NCI-H1930 (cell line): ENCODE measurements at places on chromosomes 1 and 21.

DNA sequence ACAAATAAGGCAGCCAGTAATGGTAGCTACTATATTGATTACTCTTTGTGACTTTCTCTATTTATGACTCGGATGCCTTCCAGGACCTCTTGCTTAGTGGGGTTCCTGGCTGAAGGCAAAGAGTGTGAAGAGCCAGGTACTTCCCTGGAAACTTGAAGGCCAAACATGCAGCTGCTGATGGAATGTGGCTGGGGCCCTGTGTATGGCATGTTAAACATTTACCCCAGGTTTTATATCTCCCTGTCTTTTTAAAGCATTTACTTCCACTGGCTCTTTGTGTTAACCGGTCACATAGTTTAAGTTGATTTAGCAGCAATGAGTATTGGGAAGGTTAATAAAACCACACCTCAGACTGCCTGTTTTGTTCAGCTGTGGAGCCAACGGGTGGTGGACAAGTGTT, 45.7 kb upstream of the PAXBP1 start:
- DNase-seq, result no peak

DNA sequence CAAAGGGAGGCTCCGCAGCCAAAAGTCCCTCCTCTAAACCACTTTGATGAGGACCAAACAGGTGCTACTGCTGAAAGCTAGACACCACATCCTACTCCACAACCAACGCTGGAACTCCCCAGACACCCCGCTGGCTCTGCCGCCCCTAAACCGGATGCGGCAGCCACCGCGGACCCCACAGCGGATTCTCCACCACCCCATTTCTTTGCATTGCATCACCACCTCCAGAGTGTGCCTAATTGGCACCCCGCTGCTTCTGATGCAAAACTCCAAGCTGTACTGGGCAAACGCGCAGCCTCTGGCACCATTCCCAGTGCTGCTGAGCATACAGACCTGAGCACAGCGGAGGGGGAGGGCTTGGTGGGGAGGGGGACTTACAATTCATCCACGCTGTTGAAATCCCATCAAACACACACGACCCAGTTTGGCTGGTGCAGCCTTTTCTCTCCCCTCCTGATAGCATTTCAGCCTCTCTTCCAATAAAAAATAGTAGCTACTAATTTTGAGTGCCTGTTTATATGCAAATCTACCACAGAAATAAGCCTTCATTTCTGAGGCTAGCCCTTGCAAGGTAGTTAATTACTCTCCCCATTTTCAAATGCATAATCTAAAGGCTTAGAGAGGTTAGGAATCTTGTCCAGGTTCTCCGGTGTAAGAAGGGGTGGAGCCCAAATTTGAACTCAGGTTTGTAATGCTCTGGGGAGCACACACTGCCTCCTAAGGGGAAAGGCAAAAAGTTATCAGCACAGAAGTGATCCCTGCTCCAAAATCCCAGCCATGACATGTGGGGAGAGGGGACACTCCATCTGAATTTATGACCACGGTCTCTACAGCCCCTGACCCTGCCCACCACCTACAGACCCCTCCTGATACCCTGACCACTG, 12.2 kb upstream of the RGS16 start:
- peak; percentile 94 for DNase-seq

DNA sequence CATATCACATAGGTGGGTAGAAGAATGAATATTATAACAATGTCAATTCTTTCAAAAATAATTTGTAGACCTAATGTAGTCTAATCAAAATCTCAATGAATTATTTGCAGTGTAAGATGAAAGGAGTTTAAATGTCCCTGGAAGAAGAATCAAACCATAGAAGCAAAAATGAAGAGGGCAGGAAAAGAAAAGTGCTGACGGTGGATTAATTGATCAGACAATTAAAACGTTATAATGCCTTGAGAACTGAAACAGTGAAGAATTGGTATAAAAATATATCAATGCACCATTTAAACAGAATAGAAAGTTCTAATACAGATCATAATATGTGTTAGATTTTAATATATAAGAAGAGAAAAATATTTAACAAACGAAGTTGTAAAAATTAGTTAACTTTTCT, 109.8 kb downstream of the TYW3 start:
- DNase-seq, result no peak

GRCh38 chr1:12548973-12549459, 69.0 kb downstream of the DHRS3 start:
- DNase-seq, result no peak

- DNase-seq, result no peak
Measured at GRCh38 chr21:17823846-17824245, 4.7 kb upstream of the C21orf91 start.

- DNase-seq, result peak; percentile 58
Measured at GRCh38 chr1:16888860-16889816, 6.6 kb upstream of the RNU1-2 start.

DNA sequence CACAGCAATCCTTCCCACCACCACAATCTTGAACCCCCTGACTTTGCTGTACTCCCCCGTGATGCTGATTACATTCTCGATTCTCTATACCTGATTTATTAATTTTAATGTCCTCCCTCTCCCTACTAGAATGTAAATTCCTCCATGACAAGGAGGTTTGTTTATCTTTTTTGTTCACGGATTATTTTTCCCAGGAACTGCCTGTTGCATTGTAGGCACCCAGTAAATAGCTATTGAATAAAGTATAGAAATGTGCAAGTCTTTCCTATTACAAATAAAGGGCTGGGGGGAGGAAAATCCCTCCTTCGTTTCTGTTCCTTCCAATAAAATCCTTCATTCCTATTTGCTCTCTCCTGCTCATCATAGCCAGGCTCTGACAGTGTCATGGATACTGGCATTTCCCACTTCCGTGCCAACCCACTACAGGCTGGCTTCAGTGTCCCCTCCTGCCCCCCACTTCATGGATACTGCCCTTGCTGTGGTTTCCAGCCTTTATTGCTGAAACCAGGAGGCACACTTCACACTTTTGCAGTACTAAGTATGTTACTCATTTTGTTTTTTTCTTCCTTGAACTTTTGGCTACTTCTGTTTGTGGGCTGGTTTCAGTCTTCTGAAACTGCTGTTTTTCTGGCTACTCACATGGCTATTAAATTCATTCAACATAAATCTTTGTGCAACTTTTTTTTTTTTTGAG, 7.5 kb downstream of the KIF1B start:
- DNase-seq, result no peak

GRCh38 chr1:3851292-3851691, 5.7 kb downstream of the CEP104 start:
- DNase-seq, result no peak

- DNase-seq, result no peak
Measured at GRCh38 chr1:244011786-244012185, 39.3 kb upstream of the ZBTB18 start.

GRCh38 chr1:242237051-242237450, 238.2 kb upstream of the MAP1LC3C start:
- no peak for DNase-seq

DNA sequence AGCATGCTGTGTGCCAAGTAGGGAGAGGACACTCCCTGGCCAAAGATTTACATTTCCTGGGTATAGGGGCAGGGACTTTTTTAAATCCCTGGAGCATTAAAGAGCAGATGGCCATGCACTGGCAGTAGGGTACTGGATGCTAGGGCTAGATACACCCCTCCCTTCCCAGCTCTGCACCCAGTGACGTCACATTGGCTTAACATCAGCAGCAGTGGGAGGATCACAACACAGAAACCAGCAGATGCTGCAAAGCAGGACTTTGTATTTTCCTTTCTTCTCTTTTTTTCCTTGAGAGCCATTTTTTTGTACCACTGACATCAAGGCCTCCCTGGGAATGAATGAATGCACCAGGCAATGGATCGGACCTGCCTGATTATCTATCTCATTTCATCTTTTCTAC, 243.0 kb downstream of the KAZN start:
- no peak for DNase-seq

DNA sequence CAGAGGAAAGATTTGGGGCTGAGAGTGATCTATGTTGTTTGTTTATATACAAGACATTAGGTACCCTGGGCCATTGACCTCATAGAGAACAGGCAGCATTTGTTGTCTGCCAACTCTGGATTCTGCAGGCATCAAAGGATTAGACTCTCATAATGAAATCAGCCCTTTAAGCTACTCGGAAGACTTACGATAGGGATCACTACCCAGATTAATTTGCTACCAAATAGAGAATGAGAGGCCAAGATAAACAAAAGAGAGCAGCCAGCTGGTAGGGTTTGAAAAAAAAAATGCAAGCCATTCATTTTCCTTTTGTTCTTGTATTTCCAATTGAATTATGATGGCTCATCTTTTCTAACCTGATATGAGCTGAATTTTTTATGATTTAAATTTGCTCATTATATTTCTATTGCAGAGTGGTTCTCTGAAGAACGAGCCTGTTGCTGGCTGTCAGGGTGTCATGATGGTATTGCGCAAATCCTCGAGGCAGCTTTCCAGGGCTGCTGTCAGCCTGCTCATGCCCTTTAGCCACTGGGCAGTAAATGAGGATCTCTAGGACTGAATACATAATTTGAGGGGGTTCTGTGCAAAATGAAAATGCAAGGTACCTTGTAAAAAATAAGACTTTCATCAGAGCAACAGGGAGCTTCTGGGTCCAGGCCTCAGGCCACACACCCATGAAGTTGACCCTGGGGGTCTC, 116.4 kb upstream of the KCNJ15 start:
- no peak for DNase-seq

GRCh38 chr1:6584126-6585080, 4.6 kb downstream of the ZBTB48 start:
- DNase-seq, result no peak

DNA sequence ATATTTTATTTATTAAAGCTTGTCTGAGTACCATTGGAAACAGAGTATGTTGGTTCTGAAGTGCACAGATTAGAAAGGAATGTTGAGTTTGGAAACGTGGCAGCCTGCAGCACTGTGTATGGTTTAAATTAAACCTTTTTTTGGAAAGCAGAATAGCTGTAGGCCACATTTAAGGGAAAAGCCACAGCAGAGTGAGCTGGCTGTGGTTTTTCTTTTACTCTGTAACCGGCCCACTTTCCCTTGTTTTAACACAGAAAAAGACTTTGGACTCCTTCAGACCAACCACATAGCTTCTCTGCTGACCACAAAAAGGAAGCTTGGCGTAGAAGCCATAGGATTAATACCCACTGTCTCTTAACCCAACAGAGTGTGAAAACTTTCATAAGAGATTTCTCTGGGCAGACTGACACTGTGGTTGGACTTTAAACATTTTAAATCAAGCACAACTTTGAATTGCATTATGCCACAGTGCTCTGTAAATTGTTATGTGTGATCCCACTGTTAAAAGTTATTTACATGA, 75.2 kb downstream of the NFIA start:
- no peak for DNase-seq

DNA sequence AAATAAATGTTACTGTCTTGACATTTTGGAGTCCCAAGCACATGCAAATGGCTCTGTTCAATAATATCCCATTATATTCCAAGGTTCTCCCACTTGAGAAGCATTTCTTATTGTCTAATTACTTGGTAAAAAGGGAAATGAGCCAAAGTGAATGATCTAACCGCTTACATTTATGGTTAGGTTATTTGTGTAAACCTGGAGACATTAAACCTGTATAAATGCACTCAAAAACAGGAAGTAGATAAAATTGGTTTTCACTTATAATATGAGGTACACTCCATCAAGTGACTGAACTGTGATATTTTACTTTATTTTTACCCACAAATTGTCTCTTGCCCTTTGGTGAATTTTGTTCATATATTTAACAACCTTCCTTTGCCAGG, 26.8 kb downstream of the KIF1B start:
- DNase-seq, result no peak

DNA sequence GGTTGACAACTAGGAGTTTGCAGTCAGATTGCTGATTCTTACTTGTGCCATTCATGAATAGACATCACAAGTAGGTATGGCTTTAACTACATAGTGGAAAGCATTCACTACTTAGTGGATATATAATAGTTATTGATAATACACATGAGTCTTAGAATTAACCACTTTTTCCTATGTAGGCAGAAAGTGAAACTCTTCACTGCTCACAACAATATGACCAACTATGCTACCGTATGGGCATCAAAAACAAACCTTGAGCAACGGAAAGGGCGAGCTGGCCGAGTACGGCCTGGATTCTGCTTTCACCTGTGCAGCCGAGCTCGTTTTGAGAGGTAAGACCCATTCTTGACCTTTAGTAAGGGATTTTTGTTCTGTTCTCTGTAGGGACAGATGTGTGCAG, 38.7 kb downstream of the DHX9 start:
- DNase-seq, result no peak

GRCh38 chr1:56070601-56071000, 508.8 kb downstream of the PLPP3 start:
- DNase-seq, result no peak

DNA sequence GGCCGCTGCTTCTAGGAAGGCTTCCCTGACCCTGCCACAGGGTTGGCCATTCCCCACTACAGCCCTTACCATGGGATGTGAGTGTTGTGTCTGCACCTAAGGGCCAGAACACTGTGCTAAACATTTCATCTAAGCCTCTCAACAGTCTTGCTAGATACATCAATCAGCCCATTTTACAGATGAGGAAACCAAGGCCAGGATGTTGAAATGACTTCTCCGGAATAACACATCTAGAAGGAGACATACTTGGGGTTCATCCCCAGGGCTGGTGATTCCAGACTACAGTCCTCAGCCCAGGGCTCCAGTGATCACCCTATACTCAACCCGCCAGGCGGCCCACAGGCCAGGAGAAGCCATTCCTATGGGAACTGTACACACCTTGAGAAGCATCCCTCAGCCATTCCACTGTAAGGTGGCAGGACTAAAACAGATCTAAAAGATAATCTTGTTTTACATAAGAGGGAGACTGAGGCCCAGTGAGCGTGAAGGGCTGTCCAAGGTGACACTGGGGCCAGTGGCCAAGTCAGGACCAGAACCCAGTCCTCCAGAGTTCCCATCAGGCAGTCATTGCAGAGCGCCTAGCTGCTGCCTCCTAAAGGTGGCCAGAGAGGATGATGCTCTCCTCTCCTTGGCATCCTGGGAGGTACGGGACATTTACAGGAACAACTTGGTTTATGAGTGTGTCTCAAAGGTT, 119.5 kb downstream of the GLIS1 start:
- no peak for DNase-seq
